ENCODE measurements at places on chromosomes 12 and 14.

DNA sequence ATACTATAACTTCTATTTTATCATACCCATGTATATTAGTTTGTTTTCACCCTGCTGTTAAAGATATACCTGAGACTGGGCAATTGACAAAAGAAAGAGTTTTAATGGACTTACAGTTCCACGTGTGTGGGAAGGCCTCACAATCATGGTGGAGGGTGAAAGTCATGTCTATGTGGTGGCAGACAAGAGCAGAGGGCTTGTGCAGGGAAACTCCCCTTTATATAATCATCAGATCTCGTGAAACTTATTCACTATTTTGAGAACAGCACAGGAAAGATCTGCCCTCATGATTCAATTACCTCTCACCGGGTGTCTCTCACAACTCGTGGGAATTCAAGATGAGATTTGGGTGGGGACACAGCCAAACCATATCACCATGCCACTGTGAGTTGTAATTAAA is 135.8 kb downstream of the SYNE2 start:
- no peak for DNase-seq

GRCh38 chr12:34289431-34290380 is 267.4 kb downstream of the ALG10 start:
- DNase-seq = no peak

DNA sequence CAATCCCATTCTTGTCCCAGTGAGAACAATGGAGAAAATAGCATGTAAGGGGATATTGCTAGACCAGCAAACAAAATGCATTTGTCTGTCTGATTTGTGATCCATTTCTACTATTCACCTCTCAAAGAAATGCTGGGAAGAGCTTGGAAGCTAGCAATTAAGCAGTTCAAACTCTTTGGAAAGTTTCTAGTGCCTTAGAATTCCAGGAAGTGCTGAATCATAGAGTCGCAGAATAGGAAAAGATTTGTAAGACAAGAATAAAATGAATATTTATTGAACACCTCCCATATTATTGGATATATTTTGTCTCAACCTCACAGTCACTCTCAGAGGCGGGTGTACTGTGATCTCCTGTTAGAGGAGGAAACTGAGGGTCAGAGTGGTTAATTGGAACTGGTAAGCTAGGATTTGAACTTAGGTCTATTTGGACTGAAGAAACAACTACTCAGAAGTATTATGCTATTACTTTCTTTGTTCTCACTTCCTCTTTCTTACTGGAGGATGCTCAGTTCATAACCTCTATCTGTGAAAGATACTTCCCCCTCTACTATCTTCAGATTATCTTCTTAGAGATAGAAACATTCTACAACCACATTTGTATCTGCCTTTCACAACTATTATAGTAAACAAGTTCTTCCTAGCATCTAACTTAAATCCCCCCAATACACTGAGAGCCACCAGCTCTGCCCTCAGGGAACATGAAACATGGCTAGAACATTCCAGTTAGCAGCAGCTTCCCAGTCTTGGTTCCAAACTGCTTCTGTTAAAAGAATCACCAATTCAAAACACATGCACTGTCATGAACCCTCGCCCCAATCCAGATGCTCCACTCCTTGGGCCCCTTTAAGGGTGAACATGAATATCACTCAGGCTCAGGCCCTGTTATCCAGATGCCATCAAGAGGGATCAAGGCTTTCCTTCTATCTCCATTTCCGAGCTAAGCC is 64.2 kb downstream of the DRAM1 start:
- no peak for DNase-seq

- DNase-seq = no peak
Observed at GRCh38 chr14:88993946-88994345, 169.5 kb downstream of the TTC8 start.

DNA sequence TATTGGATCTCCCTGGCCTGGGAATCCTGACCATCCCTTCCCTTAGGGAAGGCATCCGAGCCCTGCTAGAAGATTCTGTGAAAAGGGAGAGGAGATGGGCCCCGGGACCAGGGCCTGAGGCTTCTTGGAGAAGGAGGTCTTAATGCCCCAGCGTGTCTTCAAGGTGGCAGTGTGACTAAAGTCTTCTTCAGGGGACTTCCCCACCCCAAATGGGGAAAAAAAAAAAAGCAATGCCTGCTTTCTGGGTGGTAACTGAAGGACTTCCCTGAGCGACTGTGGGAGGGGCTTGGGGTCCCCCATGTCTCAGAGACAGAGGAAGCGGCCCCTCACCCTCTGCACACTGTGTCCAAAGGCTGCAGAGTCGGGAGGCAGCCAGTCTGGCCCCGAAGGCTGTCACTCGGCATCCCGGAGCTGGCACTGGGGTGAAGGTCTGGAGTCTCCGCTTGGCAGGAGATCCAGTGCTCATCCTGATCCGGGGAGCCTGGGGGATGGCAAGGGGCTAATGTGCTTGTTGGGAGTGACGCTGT is 7.8 kb upstream of the PGF start:
- DNase-seq = no peak

DNA sequence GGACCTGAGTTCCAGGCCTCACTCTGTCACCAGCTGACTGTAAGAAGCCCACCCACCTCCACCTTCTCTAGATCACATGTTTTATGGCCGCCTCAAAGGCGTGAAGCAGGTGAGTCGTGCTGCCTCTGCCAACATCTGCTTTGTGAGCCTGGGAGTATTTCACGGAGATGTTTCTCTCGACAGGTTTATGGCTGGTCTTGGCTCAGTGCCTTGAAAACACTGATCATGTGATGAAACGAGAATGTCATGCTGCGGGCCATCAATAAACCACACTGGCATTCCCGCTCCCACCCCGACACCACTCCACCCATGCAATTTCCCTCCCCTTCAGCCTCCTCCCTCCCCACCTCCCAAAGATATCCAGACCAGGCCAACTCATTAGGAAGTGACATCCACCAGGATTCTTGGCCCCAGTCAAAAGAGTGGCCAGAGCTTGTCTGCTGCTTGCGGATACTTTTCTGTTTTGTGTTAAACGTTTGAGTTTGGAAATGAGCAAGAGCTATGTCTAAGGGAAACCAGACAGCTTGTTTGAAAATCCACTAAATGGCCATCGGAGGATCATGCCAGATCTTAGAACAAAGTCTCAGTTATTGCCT is 53.8 kb upstream of the NTF3 start:
- DNase-seq = no peak

DNA sequence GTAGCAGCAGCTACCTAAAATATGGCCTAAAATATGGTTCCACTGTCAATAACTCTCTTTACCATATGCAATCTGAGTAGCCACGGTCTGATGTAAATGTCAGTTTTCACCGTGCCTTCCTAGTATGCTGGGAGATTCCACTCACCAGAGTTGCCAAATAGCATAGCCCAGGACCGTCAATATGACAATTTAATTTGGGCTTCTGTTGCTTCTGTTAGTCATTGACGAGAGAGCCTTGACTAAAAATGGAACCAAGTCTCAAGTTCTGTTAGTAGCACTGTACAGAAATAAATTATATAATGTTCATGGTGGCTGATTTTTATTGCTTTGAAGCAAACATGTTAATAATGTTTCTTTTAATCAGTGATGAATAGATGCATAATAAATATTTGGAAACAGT is 348.4 kb downstream of the BCAT1 start:
- DNase-seq = peak; percentile 75

GRCh38 chr12:8699714-8700113 is 1.9 kb downstream of the RIMKLB start:
- DNase-seq = peak; percentile 30

- no peak for DNase-seq
Observed at GRCh38 chr12:17028348-17028747, 422.4 kb upstream of the LMO3 start.

- DNase-seq = no peak
Observed at GRCh38 chr12:105221583-105222283, 14.2 kb downstream of the APPL2 start.

GRCh38 chr12:131764738-131765137 is 53.8 kb downstream of the SFSWAP start:
- DNase-seq = no peak

- DNase-seq = no peak
Observed at GRCh38 chr12:23236811-23237210, 611.8 kb downstream of the ETNK1 start.

GRCh38 chr14:26730929-26731618 is 133.2 kb upstream of the NOVA1 start:
- DNase-seq = peak; percentile 7

Data from common myeloid progenitor, CD34-positive (primary cell).